ENCODE measurements at places on chromosomes 3 and 15.
A peak's percentile ranks its signal among the peaks of the same experiment; 100 is the strongest.

GRCh38 chr3:117393119-117393518 is 683.5 kb downstream of the TUSC7 start:
- no peak for DNase-seq

DNA sequence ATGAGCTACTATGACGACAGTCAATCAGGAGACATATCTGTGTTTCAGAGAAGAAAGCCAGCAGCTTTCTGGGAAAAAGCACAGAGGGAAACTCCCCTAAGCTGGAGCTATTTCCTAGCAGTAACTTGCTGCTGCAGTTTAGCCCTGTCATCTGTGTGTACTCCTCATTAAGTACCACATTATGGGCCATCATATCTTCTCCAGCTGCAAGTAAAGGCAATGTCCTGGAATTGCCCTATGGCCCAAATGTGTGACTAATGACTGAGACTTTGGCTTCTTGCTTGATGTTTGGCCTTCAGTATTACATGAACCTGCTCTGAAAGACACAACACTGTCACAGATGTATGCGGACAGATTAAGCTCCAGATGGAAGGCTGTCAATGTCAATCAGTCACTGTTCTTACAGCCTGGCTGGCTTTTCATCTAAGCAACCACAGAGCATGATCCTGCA is 190.8 kb downstream of the FHIT start:
- DNase-seq, result no peak

DNA sequence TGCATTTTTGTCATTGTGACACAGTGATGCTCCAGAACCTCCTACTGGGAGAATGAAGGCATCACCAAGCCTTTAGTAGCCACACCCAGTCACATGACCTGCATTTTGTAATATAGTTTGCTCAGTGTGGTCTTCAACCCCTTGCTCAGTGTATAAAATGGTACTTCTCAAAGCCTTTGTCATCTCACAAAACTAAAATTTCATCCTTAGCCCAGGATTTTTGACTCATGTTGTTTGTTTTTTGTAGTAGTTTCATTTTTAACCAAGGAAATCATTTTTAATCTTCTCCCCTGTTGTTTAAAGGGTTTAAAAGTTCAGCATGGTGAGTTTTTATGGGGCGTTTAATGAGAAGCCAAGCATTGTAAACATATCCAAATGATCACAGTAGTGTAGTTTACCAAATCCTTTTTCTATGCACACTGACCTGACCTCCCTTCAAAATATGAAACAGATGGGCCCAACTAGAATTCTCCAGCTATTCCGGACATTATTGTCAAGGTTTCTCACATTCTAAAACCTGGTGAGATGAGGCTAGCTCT is 123.5 kb upstream of the IL12A start:
- no peak for DNase-seq

DNA sequence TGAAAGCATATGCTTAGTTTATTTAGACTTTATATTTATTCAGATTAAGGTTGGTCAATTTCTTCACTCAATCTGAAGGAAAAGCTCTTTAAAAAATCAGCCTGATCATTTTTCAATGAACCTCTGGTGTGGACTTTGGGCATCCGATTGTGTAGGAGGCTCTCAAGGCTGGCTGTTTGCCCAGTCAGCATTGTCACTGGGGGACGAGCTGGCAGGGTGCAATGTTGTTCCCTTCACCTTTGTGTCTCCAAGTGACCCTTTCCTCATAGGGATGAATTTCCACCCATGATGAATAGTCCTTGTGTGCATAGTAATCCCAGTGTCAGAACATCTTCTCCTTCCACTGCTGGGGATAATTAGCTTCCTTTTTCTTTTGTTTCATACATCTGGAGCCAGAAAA is 102.5 kb downstream of the CHRNA7 start:
- DNase-seq, result no peak

- DNase-seq, result no peak
Measured at GRCh38 chr3:4313606-4314293, 10.6 kb downstream of the SETMAR start.

- DNase-seq, result no peak
Measured at GRCh38 chr15:73015493-73015892, 36.8 kb upstream of the NEO1 start.

- DNase-seq, result no peak
Measured at GRCh38 chr15:85174521-85174920, 192.9 kb downstream of the PDE8A start.

DNA sequence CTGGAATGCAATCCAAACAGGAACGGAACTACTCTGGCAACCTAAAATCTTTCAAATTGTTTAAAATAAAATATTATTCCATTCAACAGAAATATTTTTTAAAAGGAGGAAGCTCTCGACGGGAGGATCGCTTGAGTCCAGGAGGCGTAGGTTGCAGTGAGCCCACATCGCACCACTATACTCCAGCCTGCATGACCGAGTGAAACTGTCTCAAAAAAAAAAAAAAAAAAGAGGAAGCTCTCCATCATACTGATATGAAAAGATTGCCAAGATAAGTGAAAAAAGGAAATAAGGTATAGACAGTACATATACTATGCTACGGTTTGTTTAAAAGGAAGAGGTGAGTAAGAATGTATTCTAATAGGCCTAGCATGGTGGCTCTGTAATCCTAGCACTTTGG is 3.6 kb downstream of the RAD18 start:
- no peak for DNase-seq

DNA sequence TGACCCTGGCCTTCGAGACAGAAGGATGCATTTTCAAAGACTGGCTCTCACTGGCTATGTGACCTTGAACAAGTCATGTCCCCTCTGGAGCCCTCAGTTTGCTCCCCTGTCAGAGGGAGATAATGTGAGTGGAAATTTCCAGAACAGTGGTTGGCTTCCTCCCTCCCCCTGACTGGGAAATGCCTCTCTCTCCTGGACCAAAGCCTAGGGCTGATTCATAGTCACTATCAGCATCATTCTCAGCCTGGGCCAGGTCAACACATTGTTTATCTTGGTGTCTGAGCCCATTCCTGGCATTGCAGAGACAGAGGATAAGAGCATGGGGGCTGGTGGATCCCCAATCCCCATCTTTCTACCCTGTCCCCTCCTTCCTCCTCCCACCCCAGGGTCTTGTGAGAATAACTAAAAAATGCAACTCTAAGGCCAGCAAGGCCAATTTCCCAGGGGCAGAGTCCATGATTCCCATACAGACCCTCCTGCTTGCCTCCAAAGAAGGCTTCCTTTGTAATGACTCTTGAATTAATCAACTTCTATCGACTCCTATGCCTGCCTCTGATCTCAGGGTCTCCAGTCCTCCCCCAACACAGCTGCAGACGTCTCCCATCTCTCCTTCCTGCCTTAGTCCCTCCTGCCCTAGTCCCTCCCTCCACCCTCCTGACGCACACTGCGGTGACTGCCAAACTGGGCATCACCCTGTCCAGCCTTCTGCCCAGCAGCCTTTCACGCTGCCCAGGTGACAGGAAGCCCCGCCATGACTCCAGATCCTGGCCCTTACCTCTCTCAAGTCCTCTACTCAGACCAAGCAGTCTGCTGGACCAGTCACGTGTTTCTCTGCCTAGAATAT is 35.4 kb upstream of the CORO2B start:
- DNase-seq, result no peak

DNA sequence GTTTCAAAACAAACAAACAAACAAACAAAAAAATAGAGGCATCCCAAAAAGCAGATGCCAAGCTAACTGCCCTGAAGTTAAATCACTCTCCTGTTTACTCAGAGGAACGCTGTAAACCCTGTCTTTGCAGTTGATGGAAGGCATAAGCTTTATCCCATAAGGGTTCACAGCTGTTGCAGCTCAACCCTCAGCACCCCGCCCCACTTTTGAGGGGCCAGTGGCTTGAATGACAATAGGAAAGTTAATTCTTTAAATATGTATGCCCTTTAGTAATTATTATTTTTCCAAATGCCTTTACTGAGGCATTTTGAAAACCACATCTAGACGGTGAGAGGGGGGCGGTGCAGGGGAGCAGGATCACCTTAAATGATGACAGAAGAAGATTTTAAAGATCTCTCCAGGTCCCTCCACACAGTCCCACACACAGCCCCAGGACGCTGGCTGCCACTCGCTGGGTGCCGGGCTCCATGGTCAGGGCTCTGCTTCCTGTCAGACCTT is 272.1 kb downstream of the FAM43A start:
- no peak for DNase-seq

- no peak for DNase-seq
Measured at GRCh38 chr3:9226326-9226725, 23.1 kb downstream of the SRGAP3 start.

GRCh38 chr3:66110840-66111239 is 72.1 kb upstream of the MAGI1 start:
- DNase-seq, result no peak

- no peak for DNase-seq
Measured at GRCh38 chr3:40875581-40875980, 323.7 kb upstream of the CTNNB1 start.

- no peak for DNase-seq
Measured at GRCh38 chr15:81279621-81280485, 44.1 kb downstream of the STARD5 start.

DNA sequence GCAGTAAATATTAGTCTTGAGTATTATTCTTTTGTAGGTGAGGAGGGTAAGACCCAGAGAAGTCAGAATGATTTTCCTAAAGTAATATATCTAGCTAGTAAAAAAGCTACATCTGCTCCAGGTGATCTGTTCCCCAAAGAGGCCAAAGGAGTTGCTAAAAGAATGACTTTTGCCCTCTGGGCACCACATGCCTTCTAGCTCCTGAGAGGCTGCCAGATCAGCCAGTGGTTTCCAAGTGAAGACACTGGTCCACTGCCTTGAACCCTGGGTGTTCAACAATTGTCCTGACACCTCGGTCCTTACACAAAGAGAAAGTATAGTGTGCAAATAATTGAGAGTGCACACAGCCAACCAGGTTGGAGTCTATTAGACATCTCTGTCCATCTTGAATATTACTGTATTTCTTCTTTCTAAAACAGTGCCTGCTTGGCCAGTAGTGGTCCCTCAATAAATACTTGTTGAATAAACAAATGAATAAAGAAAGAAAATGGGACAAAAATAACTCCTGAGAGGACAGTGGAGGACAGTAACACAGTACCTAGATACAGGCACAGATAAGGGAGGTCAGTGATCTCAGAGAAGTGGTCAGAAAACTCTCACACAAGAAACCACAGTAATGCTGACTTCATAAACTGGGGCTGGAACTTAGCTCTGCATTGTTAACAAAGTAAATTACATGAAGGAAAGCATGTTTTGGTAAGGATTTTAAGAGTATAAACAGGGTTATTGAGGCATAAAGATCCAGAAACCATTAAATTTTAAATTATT is 56.6 kb upstream of the CSTA start:
- no peak for DNase-seq

DNA sequence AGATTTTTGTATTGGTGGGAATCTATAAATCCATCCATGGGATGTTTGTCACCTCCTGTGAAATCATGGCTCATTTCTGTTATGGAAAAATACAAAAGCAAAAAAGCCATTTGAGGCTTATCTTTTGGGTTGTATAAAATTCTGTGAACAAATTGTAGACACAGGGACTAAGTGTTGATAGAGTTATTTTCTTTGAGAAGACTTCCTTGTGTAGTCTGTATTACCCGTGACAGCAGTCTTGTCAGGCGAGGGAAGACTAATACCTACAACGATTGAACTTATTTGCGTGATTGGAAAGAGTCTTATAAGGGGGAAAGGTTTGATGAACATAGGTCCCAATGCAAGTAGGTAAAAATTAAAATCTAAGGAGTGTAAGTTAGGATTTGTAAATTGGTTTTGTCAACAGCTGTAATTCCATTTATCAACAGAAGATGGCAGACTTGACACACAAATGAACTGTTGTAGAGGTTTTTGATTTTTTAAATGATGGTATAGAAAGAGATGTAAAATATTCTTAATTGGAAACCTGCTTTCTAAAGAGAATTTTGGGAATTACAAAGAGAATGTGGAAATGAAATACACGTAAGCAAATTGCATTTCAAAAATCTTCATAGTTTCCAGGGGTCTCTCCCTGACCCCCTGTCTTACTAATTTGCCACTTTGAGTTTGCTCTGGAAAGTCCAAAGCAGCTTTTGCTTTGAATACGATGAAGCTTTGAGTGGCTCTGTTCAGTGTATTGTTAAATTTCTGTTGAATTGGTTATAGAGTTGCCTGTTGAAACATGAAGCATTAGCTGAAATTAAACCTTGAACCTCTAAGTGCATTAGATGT is 33.2 kb downstream of the SLC25A26 start:
- DNase-seq, result no peak

- no peak for DNase-seq
Measured at GRCh38 chr15:26620528-26621458, 152.1 kb downstream of the GABRB3 start.

- DNase-seq, result no peak
Measured at GRCh38 chr3:172320468-172320867, 127.8 kb downstream of the GHSR start.

GRCh38 chr3:71657831-71658530 is 67.2 kb downstream of the EIF4E3 start:
- DNase-seq, result no peak

GRCh38 chr3:46895204-46895660 is 17.7 kb downstream of the PTH1R start:
- peak; percentile 75 for DNase-seq

DNA sequence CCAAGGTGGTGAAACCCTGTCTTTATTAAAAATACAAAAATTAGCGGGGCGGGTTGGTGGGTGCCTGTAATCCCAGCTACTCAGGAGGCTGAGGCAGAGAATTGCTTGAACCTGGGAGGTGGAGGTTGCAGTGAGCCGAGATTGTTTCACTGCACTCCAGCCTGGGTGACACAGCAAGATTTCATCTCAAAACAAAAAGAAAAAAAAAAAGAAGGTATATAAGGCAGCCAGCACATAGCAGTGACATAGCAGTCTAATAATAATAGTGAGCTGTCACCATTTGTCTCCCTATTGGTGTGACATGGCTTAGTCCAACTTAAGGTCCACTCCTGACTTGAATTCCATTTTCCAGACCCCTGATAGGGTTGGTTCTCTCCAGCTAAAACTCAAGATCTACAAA is 8.8 kb upstream of the LACTB start:
- no peak for DNase-seq

DNA sequence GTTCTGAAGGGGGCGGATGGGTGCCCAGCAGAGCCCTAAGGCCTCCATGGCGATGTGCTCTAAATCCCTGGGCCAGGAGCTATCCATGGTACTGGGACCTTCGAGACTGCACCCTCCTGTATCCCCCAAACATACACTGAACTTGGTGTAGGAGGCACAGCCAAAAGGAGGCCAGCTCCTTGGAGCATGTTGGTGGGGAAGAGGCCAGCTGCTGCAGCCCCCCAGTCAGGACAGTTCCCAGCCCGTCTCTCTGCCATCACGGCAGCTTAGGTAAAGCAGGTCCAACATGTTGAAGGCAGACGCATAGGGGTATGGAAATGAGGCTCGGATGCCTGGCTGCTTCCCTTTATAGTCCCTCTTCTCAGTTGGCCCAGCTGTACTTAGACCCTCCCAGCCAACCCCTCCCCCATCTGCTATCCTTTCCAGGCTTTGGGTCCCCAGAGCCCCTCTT is 1.8 kb downstream of the CAMKV start:
- DNase-seq, result no peak

DNA sequence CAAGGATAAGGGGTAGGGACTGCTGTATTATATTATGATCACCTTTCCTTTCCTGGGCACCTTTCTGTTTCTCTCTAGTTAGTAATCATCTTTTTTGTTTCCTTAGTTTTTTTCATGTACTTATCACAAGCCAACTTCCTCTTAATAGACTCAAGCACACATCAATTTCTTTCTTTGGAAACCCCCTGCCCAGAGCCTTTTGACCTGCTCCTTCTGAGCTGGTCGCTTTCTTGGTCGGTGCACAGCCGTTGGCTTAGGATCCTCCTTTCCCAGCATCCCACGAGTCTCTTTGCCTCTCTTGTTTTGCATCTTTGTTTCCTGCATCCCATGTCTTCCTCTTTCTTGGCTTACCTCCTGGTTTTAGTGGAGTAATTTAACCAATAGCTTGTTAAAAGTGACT is 26.9 kb downstream of the GASK1A start:
- no peak for DNase-seq
